NCI-H774 (cell line): ENCODE measurements at places on chromosomes 1 and 21.
A peak's percentile ranks its signal among the peaks of the same experiment; 100 is the strongest.

DNA sequence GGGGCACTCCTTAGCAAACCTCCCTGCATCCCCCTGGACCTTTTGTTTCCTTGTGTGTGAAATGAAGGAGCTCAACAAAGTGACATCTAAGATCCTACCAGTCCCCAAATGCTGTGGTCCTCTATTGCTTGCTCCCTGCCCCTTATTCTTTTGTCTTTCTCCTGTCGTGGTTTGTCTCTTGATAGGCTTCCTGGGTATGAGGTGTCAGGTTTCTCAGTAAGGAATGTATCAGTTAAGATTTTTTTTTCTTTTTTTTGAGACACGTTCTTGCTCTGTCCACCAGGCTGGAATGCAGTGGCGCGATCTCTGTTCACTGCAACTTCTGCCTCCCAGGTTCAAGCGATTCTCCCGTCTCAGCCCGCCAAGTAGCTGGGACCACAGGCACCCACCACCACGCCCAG lies 16.8 kb downstream of the CNIH3 start:
- no peak for DNase-seq

DNA sequence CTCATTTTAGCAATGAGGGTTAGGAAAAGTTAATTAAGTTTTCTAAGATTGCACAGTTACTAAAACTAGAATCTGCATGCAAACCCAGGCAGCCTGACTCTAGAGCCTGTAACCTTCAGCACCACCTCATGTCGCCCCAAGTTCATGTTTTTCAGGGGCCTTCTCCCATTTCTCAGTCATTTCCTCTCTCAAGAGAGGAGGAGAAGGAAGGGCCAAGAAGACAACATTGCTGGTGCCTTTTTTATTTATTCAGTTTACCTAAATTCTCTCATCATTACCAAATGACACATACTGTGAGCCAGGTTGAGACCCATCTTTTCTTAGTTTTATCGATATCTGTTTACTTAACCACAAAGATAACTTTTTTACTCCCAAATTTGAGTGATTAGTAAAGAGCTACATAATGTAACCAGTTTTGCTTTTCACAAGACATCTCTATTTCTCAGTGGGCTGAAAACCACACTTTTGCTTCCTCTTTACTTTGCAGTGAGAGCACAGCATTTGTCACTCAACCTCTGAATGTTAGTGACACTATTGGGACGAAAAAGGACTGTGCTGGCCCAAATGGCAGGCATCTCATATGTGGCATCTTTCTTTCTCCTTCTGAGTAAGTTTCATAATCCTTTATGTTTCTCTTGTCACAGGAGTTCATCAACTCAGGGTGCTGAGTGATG lies at the start of gene CD101:
Gene CD101, plus strand, starts transcription at position 507 of the 674 bp plus-strand sequence. Its CDS starts 58 bp downstream, at position 565.
- no peak for DNase-seq

DNA sequence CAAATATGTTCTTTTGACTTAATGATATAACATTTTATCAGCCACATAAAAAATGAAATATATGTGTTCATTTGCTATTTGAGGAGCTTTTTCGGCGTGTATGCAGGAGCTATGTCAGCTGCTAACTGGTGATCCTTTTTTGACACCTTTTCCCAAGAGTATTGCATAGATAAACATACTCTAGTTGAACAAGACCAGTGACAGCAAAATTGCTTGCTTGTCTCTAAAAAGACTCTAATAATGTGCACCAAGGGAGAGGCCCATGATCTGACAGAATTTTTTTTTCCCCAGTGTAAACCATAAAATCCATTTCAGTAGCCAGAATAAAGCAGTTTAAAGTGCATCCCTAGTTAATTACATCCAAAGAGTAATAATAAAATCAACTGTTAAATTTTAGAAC lies 103.6 kb upstream of the BARHL2 start:
- DNase-seq, result no peak

- DNase-seq, result no peak
Observed at GRCh38 chr1:237229333-237229732, 187.3 kb downstream of the RYR2 start.

DNA sequence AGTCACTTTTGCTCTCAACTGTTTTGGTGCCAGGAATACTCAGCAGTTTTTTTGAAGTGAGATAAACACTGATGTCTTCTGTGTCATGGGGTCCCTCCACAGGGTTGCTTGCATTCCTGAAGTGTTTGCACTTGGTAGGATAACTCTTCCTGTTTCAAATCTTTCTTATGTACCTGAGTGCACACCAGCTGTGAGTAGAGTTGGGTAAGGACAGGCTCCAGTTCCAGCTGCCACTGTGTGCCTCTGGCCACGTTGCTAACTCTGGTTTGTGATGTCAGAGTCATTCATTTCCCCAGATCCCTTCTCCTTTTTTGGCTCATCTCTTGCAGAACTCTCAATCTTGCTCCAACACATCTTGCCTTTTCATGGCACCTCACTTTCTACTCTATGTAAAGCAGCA lies 356.3 kb upstream of the B3GALT2 start:
- no peak for DNase-seq

DNA sequence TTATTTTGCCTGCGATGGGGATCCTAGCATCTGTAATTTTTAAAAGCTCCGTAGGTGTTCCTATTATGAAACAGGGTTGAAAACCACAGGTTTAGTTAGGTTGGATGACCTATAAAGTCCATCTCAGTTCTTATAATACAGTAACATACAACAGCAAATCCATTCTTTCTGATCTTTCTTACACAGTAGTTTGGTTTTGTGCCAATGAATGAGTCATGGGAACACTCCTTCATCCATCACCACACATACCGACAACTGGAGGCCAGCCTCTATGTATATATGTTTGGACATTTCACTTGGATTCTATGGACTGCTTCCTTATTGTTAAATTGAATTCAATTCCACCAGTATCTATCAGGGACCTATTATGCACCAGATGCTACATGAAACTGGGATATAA lies 118.4 kb upstream of the L1TD1 start:
- no peak for DNase-seq

GRCh38 chr1:236893626-236894545 lies 98.8 kb downstream of the MTR start:
- DNase-seq, result no peak

GRCh38 chr1:158021721-158022120 lies 28.3 kb downstream of the KIRREL1 start:
- no peak for DNase-seq

- no peak for DNase-seq
Observed at GRCh38 chr21:38380481-38381137, 117.7 kb downstream of the ERG start.

DNA sequence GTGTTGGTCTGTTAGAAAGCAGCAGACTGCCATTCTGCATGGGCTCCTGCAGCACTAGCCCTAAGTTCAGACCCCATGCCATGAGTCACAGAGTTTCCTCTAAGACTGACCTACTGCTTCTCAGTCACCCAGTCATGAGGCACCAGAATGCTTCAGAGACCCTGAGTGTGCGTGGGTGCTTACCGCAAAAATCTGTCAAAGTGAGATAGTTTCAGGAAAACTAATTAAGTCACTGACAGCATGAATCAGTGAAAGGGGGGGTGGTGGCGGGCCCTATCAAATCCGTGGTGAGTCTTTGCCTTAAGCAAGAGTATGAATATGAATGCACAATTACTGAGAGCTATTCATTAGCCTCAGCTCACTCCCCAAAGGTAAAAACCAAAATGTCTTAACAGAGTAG lies 98.1 kb downstream of the KCTD3 start:
- DNase-seq, result no peak

DNA sequence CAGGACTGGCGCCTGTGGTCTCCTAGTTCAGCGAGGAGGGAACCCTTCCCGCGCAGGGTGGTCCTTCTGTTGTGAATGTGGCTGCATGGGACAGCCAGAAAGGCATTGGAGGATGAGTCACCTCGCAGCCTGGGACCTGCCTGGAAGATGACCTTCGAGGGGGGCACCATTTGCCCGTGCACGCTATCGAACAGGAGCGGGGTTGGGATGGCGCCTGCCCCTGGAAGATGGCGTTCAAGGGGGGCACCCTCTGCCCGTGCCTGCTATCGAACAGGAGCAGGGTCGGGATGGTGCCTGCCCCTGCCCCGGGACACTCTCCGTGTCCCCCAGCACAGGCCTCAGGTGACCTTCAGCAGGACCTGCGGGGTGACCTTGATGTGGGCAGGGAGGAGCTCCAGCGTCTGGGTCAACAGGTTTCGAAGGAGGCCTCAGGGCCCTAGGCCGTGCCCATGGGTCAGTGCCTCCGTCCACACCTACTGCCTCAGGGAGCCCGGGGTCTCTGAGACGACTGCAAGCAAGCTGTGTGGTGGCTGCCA lies 1.7 kb upstream of the ACTRT2 start:
- no peak for DNase-seq

GRCh38 chr1:234206651-234207284 lies 166.5 kb upstream of the COA6 start:
- no peak for DNase-seq

DNA sequence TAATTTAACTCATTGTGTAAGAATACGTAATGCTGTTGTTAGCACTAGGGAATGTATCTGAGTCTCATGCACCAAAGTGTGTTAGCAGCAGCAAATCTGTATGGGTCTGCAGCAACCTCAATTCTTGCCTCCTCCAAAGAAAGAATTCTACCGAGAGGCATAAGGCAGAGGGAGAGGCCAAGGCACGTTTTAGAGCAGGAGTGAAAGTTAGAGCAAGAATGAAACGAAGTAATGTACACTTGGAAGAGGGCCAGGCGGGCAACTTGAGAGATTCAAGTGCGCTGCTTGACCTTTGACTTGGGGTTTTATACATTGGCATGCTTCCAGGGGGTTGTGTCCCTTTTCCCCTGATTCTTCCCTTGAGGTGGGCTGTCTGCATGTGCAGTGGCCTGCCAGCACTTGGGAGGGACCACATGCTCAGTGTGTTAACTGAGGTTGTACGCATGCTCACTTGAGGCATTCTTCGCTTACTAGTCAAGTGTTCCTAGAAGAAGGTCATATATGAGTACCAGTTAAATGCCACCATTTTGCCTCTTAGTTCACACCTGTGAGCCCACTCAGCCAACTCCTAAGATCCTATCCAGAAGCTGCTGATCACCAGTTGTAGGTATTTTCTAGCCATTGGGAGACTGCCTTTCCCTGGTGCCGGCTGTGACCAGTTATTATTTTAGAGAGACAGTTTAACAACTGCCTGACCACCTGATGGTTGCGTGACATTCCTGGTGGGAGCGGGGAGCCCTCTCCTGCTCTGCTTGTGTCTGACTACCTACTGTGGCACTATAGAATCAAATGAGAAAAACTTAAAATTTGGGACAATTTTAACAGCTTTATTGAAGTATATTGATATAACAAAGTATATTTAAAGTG lies 2.7 kb upstream of the CNN3 start:
- no peak for DNase-seq

DNA sequence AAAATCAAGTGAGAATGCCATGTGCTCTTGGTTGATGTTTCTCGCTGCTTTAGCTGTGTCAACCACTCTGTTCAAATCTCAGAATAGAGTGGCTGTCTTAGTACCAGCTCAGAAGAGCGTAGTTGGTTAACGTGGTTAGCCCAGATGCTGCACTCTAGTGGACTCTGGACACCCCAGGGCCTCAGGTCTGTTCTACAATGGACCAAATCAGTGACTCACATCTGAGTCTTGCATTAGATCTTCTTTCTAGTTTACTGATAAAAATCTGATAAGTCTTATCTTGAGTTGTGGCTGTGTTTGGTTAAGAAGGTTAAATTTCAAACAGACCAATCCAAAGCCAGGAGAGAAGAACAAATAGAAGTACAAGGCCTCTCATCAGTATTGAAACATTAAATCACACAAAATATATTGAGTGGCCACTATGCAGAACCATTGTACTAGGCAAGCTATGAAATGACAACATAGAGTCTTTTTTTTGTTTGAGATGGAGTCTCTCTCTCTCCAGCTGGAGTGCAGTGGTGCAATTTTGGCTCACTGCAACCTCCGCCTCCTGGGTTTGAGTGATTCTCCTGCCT lies 104.1 kb downstream of the NR5A2 start:
- DNase-seq, result no peak

DNA sequence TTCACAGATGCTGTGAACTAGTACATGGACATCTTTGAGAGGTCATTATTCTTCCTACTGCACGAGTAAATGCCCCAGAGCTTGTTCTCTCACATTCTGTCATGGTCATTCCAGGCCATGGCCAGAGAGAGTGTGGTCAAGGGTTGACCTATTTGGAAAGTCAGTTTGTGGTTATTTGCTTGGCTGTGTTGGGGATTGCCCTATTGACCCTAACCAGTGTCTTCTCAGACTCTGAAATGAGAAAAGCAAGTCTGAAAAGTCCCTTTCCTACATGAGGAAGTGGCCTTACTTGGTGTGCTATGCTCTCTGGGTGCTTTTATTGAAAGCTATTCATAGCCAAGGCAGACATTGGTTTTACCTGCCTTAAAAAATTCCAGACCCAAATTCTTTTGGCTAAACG lies 26.6 kb downstream of the CLIC6 start:
- DNase-seq, result no peak

GRCh38 chr21:27715131-27715530 lies 748.2 kb upstream of the ADAMTS5 start:
- DNase-seq, result no peak

GRCh38 chr1:37515185-37516034 lies 844 bp upstream of the MEAF6 start:
- no peak for DNase-seq

- peak; percentile 75 for DNase-seq
Observed at GRCh38 chr1:175172503-175172902, 20.1 kb downstream of the KIAA0040 start.

DNA sequence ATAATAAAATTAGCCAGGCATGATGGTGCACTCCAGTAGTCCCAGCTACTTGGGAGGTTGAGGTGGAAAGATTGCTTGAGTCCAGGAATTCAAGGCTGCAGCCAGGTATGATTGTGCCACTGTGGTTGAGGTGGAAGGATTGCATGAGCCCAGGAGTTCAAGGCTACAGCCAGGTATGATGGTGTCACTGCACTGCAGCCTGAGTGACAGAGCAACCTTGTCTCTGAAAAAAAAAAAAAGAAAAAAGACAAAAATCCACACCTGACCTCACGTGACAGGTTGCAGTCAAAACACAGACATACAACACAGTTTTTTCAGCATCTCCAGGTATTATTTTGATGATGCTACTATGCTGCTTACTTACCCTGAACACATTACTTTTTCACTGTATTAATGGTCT lies 4.3 kb upstream of the AK2 start:
- DNase-seq, result no peak
